Activated CD8-positive, alpha-beta memory T cell treated with anti-CD3 and anti-CD28 coated beads, Interleukin-2, amount 10 ng/mL, durations not matched to agents 7 days and 5 days (primary cell): ENCODE measurements at places on chromosomes 2 and 18. TPM values are rescaled to one million over a fixed set of nuclear protein-coding genes. Genes with fewer than 3 reads are reported as not detected.

CERKL gene
- total RNA-seq = not detected

CAVIN2 gene
- total RNA-seq = not detected

RAPGEF4 gene
- total RNA-seq = not detected

ANTXR1 gene
- total RNA-seq = not detected

HNMT gene
- not detected for total RNA-seq

IL36B gene
- not detected for total RNA-seq

CTIF gene
- total RNA-seq = 5.7 TPM
